ENCODE measurements at places on chromosomes 12 and 14.

DNA sequence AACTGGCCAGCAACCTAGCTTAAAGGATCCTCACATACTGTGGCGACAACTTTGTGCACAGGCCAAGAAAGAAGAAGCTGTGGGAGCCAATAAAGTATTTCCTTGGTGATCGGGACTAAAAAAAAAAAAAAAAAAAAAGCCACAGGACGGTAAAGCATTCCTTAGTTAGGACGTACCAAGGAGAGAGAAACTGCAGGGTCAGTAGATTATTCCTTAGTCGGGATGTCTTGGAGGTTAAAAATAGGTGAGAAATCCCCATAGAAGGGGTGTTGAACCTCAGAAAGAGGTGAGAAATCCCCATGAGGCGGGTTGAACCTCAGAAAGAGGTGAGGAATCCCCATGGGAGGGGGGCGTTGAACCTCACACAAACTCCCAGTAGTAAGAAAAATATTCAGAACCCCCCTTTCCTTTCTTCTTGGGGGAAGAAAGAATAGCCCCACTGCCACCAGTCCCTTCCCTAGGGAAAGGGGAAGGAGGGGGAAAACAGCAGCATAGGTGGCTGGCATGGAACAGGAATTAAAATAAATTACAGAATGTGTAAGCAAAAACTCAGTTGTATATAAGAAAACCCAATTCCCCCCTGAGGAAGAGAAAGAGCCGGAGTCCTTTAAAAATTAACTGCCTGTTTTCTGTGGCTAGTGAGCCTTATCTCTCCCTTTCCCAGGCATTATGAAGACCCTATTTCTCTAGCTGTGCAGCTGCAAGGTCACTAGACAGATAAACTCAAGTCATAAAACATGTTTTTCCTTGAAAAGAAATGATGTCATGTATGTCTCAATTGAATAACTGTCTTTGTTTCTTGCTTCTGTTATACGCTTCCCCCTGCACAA lies 26.8 kb downstream of the KLRK1 start:
- DNase-seq, result no peak

DNA sequence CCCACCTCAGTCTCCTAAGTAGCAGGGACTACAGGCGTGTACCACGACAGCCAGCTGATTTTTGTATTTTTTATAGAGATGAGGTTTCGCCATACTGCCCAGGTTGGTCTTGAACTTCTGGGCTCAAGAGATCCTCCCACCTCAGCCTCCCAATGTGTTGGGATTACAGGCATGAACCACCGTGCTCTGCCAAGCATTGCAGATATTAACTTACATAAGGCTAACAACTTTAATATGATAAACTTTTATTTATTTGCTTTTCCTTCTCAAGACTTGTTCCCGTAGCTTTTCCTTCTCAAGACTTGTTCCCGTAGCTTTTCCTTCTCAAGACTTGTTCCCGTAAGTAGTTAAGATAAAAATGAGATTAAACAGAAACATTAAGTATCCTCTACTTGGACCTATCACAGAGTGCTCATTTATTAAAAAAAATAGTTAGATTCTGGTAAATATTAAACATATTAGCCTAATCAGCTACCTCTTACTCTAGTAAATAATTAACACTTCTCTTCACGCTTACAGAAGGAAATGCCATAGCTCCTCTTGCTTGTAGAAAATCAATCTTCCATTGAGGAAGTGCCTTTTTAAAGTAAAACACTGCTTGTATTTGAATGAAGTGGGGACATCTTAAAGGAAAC lies 157.7 kb upstream of the KITLG start:
- no peak for DNase-seq

GRCh38 chr12:42213954-42214426 lies 24.1 kb downstream of the YAF2 start:
- DNase-seq, result no peak

DNA sequence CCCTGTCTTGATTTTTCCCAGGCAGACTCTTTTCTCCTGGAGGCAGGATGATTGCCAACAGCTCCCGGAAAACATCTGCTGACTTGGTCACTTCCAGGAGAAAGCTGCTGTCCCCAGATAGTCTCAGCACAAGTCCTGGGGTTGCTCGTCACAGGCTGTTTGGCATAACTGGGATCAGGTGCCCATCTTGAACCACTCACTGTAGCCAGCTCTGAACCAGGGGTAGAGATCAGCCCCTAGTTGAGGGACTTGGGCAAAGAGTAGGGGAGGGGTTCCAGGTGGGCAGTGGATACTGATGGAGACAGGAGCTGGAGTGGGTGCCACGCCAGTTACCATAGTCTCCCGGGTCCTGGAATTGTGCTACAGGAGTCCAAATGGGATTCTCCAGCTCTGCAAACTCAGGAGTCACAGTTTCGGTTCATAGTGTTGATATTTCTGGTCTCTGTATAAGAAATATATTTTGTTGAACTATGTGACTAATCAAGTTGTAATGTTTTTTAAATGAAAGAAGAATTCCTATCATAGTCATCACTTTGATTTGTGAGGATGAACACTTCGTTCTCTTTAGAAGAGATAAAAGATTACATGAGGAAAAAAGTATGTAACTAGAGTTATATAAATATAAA lies 1154.5 kb downstream of the AACS start:
- no peak for DNase-seq
